GM20000 (cell line): ENCODE measurements at places on chromosomes 2 and 18.

DNA sequence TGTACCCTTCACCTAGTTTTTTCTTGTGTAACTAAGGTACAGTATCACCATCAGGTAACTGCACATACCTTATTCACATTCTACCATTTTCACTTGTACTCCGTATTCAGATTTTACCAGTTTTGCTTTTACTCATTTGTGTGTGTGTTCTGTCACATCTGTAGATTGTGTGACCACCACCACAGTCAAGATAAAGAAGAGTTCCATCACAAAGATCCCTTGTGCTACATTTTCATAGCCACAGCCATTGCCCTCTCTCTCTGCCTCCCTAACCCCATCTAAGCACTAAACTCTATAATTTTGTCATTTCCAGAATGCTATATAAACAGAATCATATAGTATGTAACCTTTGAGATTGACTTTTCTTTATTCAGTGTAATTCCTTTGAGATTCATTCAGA lies 23.5 kb downstream of the DIS3L2 start:
- no peak for DNase-seq

GRCh38 chr2:10277293-10278028 lies 25.2 kb upstream of the HPCAL1 start:
- DNase-seq: no peak

DNA sequence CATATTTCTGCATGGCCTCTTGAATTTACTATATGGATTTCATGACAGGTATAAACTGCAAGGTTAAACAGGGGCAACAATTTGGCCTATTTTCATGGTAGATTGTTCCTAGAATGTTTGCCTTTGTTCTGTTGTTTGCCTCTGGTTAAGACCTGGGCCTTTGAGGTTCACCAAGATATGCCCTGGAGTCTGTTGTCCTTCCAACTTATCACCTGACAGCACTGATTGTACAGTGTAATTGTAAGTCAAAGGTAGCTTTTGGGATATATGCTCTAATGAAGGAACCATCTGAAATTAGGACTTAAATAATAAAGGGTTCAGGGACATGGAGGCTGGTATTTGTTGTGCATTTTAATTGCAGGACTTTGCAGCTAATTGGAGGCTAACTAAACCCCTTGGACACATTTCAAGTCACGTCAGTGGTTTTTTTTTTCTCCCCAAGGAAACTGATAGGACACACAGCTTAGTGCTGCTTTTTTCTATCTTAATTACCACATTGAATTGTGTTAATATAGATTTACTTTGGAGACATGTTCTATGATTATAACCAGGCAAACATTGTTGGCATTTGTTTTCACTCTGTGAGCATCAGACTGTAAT lies 771.2 kb upstream of the LINC00305 start:
- no peak for DNase-seq

GRCh38 chr2:159968279-159968900 lies 94.0 kb downstream of the PLA2R1 start:
- DNase-seq: peak; percentile 43

GRCh38 chr18:62324917-62325805 lies at the start of gene TNFRSF11A:
Gene TNFRSF11A, plus strand, starts transcription at chr18:62325310. Its CDS starts 43 bp downstream, at chr18:62325353.
- peak; percentile 94 for DNase-seq

DNA sequence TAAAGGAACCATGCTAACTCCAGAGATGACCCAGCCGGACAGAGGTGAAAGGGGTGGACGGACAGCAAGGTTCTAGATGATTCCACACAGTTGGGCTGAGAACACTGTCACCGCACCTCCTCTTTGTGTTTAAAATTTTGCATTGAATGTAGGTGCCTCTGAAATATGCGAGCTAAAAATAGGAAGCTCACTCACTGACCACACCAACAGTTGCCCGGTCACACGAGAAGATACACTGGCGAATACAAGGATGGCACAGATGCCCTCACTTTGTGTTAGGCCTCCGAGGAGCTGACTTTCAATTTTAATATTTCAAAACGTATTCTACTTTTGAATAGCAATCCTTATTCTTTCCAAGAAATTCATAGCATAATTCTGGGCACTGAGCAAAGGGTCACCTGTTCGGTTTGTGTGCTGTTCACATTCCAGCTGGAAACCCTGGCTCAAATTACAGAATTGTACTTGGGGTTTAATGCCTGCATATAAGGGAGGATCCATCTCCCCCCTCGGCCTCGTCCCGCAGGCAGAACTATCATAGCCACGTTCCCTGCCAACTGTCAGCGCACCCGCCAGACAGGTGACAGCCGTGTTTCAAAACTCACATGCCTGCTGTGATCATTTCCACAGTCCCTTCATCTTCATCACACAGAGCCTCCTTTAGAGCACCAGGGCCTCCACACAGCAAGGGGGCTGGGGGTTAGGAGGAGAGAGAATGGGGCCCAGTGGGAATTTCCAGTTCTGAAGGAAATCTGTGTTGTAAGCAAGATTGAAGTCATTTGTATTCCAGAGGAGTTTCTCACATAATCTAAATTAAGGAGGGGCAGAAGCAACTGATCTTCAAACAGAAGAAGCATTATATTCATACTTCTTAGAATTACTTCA lies 48.2 kb downstream of the ADI1 start:
- no peak for DNase-seq

DNA sequence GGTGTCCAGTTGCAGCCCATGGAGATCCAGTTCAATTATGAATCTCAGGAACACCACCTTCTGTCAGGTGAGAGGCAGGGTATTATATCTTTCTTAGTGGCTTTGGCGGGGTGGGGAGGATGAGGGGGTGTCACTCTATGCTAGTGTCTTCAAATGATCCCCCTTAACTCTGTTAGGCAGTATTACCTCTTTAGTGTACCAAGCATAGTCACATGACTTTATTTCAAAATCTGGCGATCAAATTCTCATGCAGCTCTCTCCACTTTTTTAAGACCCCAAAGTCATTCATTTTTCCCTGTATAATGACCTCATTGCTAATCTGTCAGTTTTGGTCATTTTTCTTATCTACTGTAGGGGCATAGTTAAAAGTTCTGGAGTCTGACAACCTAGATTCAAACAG lies 1.1 kb upstream of the ZSCAN30 start:
- DNase-seq: no peak

- no peak for DNase-seq
Observed at GRCh38 chr2:222899413-222900181, 38.8 kb downstream of the ACSL3 start.

GRCh38 chr2:190065839-190066238 lies 3.3 kb upstream of the MSTN start:
- DNase-seq: no peak

GRCh38 chr18:71105078-71105819 lies 816.4 kb downstream of the SOCS6 start:
- no peak for DNase-seq

DNA sequence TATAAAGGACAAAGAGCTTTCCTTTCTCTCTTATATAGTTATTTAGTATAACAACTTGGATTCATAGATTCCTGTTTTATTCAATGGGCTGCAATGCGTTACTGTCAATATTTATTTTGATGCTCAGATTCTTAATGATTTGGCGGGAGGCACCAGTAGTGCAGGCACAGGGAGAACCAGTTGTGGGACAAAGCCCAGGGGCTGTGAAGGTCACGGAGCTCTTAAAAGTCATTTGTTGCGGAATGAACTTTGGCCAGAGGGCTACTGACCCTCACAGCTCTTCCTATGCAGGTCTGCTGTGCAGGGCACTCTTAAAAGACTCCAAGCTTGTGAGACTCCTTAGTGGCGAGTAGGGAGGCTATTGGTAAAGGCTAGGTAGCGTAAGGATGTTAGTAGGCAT lies 34.0 kb downstream of the BCL2L11 start:
- no peak for DNase-seq

DNA sequence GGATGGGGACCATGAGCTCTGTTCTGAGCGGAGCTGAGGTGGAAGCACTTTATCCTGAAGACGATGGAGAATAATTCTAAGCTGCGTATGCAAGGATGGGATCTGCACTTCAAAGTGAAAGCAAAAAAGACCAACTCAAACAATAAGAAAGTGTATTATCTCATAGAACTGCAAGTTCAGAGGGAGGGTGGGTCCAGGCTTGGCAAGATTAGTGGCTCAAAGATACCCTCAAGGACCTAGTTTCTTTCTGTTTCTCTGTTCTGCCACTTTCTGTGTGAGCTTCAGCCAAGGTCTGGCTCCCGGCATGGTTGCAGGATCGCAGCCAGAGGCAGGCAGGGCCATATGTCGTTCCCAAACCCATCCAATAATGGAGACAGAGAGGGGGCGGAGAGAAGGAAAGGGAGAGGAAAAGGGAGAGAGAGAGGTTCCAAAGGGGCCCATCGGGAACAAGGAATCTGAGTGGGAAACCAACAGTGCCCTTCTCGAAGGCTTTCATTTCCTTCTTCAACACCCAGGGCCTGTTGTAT lies 169.2 kb upstream of the NCK2 start:
- DNase-seq: no peak

DNA sequence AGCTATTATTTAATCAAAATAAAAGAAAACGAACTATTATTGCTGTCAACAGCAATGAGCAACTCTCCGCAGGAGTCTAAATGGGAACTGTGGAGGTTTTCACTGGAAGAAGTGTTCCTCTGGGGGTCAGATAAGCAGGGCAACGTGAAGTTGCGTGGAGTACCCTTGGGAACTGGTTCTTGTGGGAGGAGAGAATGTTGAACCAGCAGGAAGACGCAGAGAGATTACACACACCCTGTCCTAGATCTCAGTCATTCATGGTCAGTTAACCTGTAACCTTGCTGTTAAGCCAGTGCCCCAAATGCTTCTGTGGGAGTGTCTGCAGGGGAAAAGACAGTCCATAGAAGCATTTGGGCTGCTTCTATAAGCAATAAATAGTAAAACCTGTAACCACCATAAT lies 20.4 kb upstream of the CABLES1 start:
- no peak for DNase-seq

- no peak for DNase-seq
Observed at GRCh38 chr18:57469884-57470283, 34.7 kb downstream of the ONECUT2 start.

- no peak for DNase-seq
Observed at GRCh38 chr18:49894517-49895226, 81.3 kb upstream of the ACAA2 start.

DNA sequence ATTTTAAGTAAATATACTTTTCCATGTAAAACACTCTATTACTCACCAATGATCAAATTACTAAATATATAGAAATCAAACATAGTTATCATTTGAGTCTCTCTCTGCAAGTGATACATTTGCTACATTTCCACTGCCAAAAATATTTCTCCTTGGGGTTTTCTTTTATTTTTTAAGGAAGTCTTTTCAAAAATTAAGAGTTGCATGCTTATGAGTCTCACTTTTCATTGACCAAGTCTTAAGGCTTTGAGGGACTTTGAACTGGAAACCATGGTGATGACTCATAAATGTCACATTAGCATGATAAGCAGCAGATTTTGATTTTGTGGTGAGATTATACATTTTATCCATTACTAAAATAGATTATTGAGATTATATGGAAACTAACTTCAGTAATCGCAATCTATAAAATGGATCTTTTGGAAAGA lies 152.9 kb downstream of the FAM124B start:
- no peak for DNase-seq

GRCh38 chr2:229445019-229445418 lies 173.9 kb upstream of the PID1 start:
- no peak for DNase-seq

DNA sequence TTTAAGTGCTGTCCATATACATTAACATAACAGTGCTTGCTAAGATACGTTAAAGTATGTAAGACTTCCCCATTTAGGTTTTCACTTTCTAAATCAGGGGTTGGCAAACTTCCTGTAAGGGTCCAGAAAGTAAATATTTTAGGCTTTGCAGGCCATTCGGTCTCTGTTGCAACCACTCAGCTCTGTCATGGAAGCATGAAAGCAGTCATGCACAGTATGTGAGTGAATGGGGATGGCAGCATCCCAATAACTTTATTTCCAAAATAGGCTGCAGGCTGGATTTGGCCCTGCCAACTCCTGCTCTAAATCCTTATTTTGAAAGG lies 128.7 kb downstream of the PLA2R1 start:
- peak; percentile 7 for DNase-seq

- DNase-seq: no peak
Observed at GRCh38 chr2:43010438-43011157, 215.8 kb downstream of the ZFP36L2 start.

DNA sequence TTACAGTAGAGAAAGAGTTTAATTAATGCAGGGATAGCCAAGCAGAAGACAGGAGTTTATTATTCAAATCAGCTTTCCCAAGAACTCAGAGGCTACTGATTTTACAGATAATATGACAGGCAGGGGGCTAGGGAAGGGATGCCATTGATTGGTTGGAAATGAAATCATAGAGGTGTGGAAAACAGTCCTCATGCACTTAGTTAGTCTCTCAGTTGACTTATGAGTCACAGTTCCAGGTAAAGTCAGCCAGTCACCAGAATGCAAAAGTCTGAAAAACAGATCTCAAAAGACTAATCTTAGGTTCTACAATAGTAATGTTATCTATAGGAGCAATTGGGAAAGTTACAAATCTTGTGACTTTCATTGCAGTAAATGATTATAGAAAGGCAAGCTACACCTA lies 676.4 kb upstream of the CHAC2 start:
- no peak for DNase-seq

GRCh38 chr2:157934684-157935377 lies 58.7 kb upstream of the ACVR1 start:
- no peak for DNase-seq

- no peak for DNase-seq
Observed at GRCh38 chr2:1054399-1054798, 103.8 kb downstream of the SNTG2 start.

- DNase-seq: no peak
Observed at GRCh38 chr18:42181474-42181873, 226.4 kb downstream of the PIK3C3 start.

DNA sequence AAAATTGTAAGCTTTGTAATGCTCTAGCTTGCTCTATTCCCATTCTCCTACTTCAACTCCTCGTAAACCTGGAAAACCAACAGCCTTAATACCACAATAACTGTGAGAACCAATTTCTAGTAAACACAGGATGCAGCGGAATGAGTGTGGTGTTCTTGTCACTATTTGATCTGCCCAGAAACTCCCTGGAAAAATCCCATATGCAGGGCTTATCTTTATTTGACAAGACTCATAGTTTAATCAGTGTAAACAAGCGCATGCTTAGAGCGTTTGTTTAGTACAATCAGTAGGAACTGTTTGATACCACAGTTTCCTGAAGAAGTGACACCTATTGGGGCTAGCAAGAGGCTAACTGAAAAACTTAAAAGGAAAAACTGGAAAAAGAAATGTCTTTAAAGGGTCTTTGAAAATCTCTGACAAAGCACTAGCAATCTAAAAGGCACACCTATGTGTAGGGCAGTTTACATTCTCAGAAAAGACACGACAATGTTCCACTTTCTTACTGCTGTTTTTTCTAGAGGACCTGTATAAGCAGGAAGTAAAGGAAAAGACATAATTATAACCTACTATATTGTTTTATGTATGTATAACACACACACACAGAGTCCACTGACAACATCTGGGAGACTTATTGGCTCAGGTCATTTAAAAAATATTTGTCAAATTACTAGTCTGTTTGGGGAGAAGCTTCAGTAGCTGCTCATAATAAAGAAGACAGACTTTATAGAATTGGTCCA lies 241.4 kb upstream of the KLHL14 start:
- DNase-seq: no peak
